ENCODE measurements at places on chromosomes 16 and 17. TPM values are rescaled to one million over a fixed set of nuclear protein-coding genes. Genes with fewer than 3 reads are reported as not detected.

UMOD gene
- 1.5 TPM for total RNA-seq

DNA sequence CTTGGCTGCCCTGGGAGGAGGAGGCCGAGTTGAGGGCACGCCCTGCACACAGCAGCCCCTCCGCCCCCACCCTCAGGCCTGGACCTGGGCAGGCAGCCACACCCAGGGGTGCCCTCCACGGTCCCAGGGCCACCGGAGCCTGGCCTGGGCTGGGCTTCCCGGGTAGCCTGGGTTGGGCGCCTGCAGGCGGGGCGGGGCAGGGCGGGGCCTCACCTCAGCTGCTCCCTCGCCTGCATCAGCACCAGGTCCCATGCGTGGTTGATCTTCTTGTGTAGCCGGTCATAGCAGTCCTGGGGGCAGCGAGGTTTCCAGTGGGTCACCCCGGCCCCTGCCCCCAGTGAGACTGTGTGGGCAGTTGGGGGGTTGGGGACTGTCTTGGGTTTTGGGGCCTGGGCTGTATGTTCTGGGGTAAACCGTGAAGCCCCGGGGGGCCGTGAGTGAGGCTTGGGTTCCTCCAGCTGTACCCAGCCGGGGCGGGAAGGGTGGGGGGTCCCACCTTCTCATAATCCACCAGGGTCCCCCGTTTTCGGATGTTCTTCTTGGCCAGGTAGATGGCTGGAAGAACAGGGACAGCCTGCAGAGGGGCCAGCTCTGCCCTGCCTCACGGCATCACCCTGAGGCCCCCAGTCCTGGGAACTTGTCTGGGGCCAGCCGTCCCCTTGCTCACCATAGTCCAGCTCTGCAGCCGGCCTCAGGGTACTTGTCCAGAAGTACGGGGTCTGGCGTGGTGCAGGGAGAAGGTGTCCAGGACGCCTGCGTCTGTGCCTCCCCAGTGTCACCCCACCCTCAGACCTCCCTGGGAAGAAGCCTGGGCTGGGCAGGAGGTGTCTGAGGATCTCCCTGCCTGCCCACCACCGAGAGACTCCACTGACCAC, 2.0 kb downstream of the RGS11 start:
- H3K36me3 ChIP-seq: no peaks in the 10 kb centered on the region
- peaks cover 4% of the 10 kb centered on the region for H3K4me1 ChIP-seq
- H3K4me3 ChIP-seq: no peak overlapping the region
- no peak for DNase-seq

DNA sequence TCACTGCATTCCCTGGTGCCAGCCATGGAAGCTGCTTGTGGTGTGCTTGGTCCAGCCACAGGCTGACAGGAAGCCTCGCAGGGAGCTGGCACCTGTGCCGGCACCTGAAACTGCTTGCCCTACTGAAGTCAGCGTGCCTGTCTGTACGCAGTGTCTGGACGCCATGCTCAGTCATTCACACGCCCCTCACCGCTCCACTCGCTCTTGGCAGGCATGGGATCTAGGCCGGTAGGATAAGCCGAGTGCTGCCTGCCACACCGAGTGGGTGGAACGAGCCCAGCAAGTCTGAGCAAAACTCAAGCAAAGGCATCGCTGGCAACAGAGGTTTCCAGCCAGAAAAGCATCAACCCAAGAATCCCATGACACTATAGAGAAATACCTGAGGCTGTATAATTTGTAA, 350.6 kb downstream of the CDH11 start:
- no peak overlapping the region for H3K27ac ChIP-seq
- H3K4me3 ChIP-seq: no peak overlapping the region
- H3K27me3 ChIP-seq: no peaks in the 10 kb centered on the region
- peaks cover 4% of the 10 kb centered on the region for H3K4me1 ChIP-seq

PSKH1 gene
- total RNA-seq: 16.7 TPM

LRRC37A3 gene
- 9.5 TPM for total RNA-seq

MYH13 gene
- not detected for total RNA-seq

GRCh38 chr16:88389191-88389590, 6.4 kb downstream of the ZNF469 start:
- peaks cover 4% of the 10 kb centered on the region for H3K4me1 ChIP-seq
- no peaks in the 10 kb centered on the region for H3K27me3 ChIP-seq
- H3K4me3 ChIP-seq: no peak overlapping the region
- no peak for DNase-seq
- H3K36me3 ChIP-seq: no peaks in the 10 kb centered on the region
- no peak overlapping the region for H3K27ac ChIP-seq

DNA sequence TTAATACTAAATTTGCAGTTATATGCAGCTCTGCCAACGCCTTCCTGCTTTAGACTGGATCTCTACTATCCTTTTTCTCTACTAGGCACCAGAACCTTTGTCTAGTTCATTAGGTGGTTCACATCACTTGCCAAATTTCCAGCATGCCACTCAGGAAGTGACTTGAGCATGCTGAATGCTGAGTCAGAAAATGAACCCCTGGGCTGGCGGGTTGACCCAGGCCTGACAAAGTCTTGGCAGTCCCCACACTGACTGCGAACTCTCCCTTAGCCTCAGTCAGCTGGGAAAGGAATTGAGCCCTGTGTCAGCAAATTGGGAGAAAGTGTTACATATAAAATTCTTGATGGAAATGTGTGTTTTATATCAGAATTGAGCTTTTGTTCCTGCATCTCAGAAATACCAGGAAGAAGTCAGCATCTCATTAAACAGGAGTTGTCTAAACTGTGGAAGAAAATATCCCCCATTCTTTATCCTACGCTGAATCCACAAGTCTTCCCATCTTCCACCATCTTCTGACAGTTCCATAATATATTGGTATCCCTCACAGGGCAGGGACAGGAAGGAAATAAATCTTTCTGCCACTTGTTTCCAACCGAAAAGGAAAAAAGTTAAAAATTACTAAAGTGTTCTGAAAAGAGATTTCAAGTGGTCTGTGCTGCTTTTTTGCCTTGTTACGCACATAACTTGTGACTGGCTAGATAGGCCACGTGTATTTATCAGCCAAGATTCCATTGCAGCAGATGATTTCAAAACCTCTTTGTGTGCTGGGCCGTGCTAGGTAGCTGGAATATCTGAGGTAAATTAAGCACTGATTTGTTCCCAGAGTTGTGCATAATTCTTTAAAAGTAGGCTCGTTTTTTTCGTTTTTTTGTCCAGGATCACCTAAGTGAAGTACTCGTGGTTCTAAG, 16.7 kb upstream of the SLC12A3 start:
- no peak overlapping the region for H3K4me3 ChIP-seq
- H3K4me1 ChIP-seq: no peaks in the 10 kb centered on the region
- no peaks in the 10 kb centered on the region for H3K36me3 ChIP-seq
- no peaks in the 10 kb centered on the region for H3K27me3 ChIP-seq

KRT24 gene
- total RNA-seq: not detected

NTN1 gene
- 9.2 TPM for total RNA-seq

- no peak overlapping the region for H3K27ac ChIP-seq
- DNase-seq: no peak
- no peaks in the 10 kb centered on the region for H3K36me3 ChIP-seq
- H3K4me1 ChIP-seq: no peaks in the 10 kb centered on the region
Measured at GRCh38 chr17:19756546-19756945, 8.4 kb upstream of the ALDH3A1 start.

DNA sequence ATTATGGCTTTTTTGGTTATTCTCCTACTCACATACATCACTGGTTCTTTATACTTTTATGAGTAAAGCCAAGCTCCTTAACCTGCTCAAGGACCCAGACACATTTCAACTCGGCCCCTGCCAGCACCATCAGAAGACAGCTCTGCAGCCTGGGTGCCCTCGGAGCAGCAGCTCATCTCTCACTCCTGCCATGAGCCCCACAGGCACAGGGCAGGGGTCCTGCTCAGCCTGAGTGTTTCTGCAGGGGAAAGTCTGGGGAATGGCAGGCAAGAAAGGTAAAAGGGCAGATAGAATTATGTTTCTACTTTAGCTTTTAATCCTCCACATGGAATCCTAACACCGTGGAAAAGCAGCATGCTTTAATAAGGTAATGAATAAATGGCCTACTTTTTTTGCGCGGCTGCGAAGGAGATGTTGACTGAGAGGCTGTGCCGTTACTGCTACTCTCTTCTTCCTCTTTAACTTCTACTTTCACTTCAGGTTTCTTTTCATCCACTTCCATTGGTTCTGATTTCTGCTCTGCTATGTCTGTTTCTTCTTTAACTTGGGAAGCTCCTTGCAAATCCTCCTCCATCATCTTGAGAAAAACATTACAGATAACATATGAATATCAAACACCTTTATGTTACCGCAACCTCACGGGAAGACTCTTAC, 50.1 kb upstream of the TRAP1 start:
- no peak overlapping the region for H3K4me3 ChIP-seq
- H3K36me3 ChIP-seq: no peaks in the 10 kb centered on the region
- H3K27ac ChIP-seq: no peak overlapping the region
- H3K27me3 ChIP-seq: no peaks in the 10 kb centered on the region

DNA sequence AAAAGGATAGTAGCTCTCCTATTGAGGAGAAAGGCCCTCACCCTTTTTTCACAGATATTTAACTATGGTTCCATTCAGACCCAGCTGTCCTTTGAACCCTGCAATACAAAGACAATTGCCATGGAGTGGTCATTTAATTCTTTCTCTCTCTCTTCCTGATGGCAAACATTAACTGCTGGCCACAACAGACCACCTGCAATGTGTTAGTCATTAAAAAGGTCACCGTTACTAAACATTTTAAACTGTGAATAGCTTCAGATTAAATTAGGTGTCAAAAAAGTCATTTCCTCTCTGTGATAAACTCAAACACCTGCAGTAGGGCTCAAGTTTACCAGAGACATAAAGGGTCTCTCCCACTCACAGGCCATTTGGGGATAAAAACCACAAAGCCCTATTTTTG, 697.2 kb downstream of the TOX3 start:
- DNase-seq: no peak
- no peak overlapping the region for H3K27ac ChIP-seq
- H3K4me1 ChIP-seq: no peaks in the 10 kb centered on the region
- no peak overlapping the region for H3K4me3 ChIP-seq
- H3K36me3 ChIP-seq: no peaks in the 10 kb centered on the region
- H3K27me3 ChIP-seq: no peaks in the 10 kb centered on the region

GRCh38 chr16:85068746-85069145, 41.2 kb downstream of the KIAA0513 start:
- DNase-seq: no peak
- no peak overlapping the region for H3K4me3 ChIP-seq
- H3K4me1 ChIP-seq: no peaks in the 10 kb centered on the region
- no peaks in the 10 kb centered on the region for H3K27me3 ChIP-seq

- peaks cover 13% of the 10 kb centered on the region for H3K27me3 ChIP-seq
- no peaks in the 10 kb centered on the region for H3K36me3 ChIP-seq
- no peak overlapping the region for H3K27ac ChIP-seq
- H3K4me3 ChIP-seq: no peak overlapping the region
- no peak for DNase-seq
Measured at GRCh38 chr16:87050142-87050541, 267.1 kb downstream of the C16orf95 start.

DNA sequence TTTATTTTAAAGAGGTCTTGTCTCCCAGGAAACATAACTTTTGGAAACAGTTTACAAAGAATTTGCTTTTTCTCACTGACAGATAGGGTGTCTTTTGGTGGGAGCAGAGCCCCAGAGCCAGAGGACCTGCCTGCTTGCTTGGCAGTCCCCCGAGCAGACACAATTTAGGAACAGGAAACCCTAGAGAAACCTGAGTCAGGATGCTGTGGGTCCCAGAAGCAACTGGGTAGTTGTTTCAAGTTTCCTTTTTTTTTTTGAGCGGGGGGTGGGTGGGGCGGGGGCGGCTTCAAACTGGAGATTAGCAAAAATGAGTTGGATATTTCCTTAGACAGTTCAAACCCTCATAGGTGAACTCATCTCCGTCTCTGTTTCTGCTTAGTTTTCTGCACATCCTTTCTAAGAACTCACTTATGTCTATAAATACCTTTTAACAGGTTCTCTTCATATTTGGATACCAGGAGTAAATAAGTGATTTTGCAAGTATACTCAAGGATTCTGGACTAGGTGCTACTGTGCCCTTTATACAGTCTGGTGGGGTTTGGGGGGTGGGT, 135.1 kb downstream of the PRKCA start:
- H3K36me3 ChIP-seq: no peaks in the 10 kb centered on the region
- H3K4me1 ChIP-seq: no peaks in the 10 kb centered on the region
- no peak for DNase-seq
- H3K27ac ChIP-seq: no peak overlapping the region

HAP1 gene
- 0.55 TPM for total RNA-seq

- no peak overlapping the region for H3K4me3 ChIP-seq
- H3K4me1 ChIP-seq: peaks cover 9% of the 10 kb centered on the region
- H3K27ac ChIP-seq: no peak overlapping the region
- no peaks in the 10 kb centered on the region for H3K27me3 ChIP-seq
Measured at GRCh38 chr16:17316005-17316404, 154.8 kb downstream of the XYLT1 start.

NPIPA5 gene
- total RNA-seq: 31.3 TPM

GRCh38 chr17:58380207-58381123, 28.5 kb upstream of the SUPT4H1 start:
- H3K4me1 ChIP-seq: peaks cover 25% of the 10 kb centered on the region
- no peaks in the 10 kb centered on the region for H3K36me3 ChIP-seq
- DNase-seq: no peak
- H3K27me3 ChIP-seq: no peaks in the 10 kb centered on the region
- no peak overlapping the region for H3K27ac ChIP-seq

DNA sequence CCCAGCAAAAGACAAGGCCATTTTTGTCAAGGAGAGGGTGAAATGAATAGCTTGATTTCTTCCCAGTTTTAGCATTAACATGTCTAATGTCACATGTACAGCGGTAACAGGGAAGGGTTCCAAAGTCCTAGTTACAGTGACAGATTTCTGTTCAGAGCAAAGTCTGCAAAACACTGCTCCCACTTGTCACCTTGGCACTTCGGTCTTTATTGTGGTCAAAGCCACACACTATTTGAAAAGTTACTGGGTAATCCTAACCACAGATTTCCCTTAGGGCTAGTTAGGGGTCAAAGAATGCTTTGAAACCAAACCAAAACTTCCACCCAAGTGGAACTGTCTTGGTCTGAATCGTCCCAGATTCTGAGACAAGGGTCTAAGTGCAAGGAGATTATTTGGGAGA, 455.6 kb downstream of the HS3ST3B1 start:
- H3K4me1 ChIP-seq: no peaks in the 10 kb centered on the region
- H3K27me3 ChIP-seq: no peaks in the 10 kb centered on the region
- no peak overlapping the region for H3K4me3 ChIP-seq
- no peak for DNase-seq

TBC1D3H gene
- 0.91 TPM for total RNA-seq

- no peak for DNase-seq
- H3K4me3 ChIP-seq: peak overlapping the region; percentile 90
- no peaks in the 10 kb centered on the region for H3K36me3 ChIP-seq
Measured at GRCh38 chr17:64129515-64129764, 504 bp downstream of the ERN1 start.

OTOP2 gene
- 0.85 TPM for total RNA-seq

- H3K27me3 ChIP-seq: no peaks in the 10 kb centered on the region
- no peak overlapping the region for H3K27ac ChIP-seq
- no peak for DNase-seq
- H3K4me1 ChIP-seq: no peaks in the 10 kb centered on the region
Measured at GRCh38 chr16:85867189-85867588, 31.8 kb upstream of the IRF8 start.

APRT gene
- total RNA-seq: 165 TPM

CLDN7 gene
- 42.0 TPM for total RNA-seq

DNA sequence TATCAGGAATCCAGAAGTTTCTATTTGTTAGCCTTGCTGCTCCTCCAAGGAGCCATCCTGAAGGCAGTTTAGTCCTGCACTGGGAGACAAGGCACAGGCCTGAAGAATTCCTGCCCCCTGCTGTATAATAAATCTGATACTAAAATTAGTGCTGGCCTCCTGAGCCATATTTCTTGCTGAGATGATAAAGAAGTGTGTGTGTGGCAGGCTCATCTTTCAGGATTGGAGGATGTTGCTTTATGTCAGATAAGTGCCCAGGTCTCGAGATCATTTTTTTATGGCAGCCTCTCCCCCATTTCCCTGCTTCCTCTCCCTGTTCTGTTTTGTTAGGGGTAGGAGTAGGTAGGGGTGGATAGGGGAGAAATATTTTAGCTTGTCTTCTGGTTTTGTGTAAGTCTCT, 26.0 kb downstream of the MSI2 start:
- peaks cover 5% of the 10 kb centered on the region for H3K4me1 ChIP-seq
- peak overlapping the region; percentile 15 for H3K27ac ChIP-seq
- no peak for DNase-seq
- no peaks in the 10 kb centered on the region for H3K36me3 ChIP-seq
